ENCODE measurements at places on chromosomes 7 and 10.

DNA sequence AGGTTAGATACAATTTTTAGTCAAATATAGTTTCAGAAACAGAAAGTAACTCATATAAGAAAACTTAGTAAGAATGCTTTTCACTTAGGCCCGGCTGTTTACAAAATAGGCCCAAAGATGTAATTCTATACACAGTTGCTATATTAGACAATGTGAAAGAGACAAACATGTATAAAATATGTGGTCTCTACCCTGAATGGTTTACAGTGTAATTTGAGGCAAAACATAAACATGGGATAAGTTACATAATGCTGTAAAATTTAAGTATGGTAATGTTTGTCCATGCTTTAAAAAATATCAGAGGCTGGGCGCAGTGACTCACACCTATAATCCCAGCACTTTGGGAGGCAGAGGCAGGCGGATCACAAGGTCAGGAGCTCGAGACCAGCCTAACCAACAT, 18.7 kb downstream of the KRIT1 start:
- DNase-seq: no peak

DNA sequence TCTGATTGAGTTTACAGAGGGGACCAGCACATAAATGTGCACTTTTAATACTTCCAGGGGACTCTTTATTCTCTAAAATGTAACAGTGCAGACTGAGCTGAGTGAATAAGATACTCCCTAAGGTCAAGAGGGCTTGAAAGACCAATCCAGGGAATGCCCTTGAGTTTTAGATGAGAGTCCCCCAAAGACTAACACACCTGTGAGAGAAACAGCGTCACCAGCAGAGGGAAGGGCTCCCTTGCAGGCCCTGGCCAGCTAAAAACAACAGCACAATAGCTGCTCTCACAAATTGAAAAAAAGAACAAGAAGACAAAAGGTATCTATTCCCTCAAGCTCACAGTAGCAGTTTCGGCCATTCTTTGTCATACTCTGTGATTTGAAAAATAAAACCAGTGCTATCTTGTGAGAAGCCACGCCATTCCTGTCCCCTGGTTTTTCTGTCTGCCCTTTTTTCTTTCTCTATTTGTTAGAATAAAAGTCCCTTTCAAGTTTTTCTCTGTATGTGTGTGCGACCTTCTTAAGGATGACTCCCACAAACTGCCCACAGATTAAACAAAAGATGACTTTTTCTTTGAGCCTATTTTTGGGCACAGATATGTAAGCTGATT, 230.4 kb upstream of the BMPER start:
- no peak for DNase-seq

DNA sequence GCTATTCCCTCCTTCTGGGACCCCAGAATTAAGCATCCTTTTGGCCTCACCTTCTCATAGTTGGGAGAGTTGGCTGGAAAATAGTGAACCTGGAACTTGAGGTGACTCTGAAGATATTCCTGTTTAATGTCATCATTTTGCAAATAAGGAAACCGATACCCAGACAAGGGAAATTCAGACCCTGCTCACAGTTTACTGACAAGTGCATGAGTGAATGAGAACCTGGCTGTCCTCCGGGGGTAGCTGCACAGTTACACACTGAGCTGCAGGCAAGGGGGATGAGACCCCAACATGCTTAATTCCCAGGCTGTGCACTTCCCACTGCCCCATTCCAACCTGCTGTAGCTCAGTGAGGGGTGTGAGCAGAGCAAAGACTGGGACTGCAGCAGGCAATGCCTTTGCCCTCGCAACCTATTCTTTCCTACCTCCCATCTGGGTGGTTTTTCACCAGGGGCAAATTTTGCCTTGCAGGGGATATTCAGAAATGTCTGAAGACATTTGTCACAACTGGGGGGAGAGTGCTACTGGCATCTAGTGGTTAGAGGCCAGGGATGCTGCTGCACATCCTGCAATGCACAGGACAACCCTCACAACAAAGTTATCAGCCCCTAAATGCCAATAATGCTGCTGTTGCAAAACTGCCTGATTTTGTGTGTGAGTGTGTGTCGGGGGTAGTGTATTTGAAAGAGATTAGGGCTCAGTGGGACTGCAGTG, 136.2 kb downstream of the SORCS3 start:
- no peak for DNase-seq

DNA sequence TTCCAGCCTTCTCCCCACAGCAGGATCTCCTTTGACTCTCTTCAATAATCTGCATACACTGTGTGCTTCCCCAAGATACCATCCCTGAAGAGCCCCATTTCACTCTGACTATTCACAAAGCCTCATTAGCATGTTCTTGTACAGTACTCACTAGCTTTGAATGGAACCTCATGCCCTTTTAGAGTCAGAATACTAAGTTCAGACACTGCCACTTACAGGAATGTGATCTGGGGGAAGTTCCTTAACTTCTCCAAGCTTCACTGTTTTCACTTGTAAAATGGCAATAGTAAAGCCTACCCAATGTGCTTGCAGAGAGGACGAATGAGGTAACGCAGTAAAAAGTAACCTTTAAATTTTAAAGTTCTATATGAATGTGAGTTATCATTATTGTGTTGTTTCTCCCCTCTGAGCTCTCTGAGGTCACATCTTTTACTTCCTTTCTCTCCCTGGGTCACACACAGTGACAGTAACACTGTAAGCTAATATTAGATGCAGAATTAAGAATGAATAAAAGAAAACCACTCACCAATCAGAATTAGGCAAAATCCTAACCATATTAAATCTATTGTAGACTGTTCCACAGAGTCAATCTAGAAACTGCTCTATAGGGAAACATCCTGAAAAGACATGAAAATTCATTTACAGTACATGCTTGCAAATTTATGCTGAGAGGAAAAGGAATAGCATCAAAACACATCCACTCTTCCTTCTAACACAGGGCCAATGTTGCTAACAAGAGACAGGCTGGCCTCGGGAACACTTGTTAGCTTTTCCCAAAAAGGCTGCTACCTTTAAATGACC, 64.2 kb upstream of the IL6 start:
- no peak for DNase-seq

- no peak for DNase-seq
These were observed 750 bp upstream of the CDK14 start for GRCh38 chr7:90595342-90595800.

Measured in NCI-H460 (cell line).